ENCODE measurements at places on chromosomes 2 and 18.

DNA sequence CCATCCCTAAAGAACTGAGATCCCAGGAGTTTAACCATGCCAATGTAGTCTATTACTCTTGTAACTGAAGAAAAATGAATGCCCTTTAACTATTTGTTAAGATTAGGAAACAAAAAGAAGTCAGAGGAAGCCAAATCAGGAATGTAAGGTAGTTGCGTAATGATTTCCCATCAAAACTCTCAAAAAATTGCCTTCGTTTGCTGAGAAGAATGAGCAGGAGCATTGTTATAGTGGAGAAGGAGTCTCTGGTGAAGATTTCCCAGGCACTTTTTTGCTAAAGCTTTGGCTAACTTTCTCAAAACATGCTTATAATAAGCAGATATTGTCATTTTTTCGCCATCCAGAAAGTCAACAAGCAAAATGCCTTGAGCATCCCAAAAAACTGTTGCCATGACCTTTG lies 224.0 kb upstream of the SIX2 start:
- DNase-seq = no peak

DNA sequence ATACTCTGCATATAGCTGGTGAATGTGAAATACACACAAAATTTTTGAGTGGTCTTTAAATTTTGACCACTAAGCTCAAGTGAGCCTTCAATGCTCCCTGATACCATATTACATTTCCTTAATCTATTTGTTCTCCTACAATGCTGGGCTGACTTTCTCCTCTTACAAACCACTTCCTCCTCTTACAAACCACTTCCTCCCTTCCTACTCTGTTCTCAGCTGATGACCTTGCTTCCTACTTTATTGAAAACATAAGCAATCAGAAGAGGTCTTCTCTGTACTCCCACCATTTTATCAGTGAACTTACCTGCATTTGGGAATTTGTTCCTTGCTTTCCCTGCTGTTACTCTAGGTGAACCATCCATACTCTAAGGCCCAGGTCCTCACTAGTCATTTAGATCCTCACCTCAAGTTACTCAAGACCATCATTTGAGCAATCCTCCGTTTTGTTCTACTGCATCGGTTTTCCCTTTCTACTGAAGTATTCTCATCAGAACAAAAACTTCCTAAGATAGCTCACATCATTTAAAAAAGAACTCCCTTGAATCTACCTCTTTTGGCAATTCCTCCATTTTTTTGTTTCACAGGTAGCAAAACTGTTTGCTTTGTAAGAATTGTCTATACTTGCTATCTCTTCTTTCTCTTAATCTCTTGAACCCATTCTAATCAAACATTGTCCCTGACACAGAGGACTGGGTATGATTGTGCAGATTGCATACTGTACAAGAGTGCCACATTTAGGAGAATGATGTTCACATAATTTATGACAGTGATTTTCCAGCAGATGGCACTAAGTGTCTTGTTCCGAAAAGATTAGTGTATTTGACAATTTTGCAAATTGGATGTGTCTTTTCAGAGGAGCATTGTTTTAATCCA lies 96.5 kb downstream of the EPB41L5 start:
- DNase-seq = no peak

GRCh38 chr2:216870508-216871332 lies 10.9 kb upstream of the TNP1 start:
- no peak for DNase-seq

DNA sequence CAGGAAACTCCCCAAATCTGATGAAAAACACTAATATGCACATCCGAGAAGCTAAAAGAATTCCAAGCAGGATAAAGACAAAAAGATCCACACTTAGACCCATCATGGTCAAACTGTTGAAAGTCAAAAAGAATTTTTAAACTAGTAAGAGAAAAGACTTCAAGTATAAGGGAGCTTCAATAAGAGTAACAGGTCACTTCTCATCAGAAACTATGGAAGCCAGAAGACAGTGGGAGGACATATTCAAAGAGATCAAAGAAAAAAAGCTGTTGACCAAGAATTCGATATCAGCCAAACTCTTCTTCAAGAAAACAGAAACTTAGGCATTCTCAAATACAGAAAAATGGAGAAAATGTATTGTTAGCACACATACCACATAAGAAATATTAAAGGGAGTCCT lies 50.4 kb downstream of the ZC3H8 start:
- DNase-seq = no peak

DNA sequence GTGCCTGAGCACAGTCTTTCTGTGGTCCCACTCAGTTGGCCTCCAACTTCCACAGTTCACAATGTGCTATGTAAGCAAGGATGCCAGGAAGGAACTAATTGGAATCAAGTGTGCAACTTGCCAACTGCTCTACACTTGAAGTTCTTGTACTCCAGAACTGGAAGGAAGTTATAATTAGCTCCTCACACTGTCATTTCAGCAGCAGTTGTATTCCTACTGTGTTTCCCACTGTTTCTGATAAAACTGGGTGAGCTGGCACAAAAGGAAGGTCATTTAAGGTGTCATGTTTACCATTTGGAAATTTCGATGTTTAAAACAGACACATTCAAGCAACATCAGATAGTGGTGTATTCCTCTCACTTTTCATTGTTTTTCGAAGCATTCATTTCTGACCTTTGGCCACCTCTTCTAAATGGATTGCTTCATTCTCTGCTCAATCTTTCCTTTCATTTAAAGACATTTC lies 84.2 kb downstream of the ANTXR1 start:
- DNase-seq = no peak

- DNase-seq = peak; percentile 87
These were observed at the start of gene ALS2 for GRCh38 chr2:201780674-201781493. ALS2 (minus strand) TSS chr2:201780933; CDS start chr2:201768885, 12,048 bp downstream.

DNA sequence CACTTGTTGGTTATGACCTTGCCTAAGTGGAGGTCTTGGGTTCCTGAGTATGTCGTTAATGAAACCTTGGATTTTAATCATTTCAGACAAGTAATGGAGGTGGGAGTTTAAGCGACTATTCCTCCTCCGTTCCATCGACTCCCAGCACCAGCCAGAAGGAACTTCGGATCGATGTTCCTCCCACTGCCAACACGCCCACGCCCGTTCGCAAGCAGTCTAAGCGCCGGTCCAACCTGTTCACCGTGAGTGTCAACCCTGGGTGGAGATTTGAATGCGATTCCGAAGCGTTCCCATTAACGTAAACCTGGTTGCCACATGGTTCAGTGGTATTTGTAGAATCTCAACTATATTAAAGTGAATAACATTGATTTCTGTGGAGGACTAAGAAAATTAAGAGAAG lies 305.4 kb downstream of the AGAP1 start:
- DNase-seq = no peak

- no peak for DNase-seq
These were observed 116.9 kb downstream of the PHLPP1 start for GRCh38 chr18:62832282-62832681.

DNA sequence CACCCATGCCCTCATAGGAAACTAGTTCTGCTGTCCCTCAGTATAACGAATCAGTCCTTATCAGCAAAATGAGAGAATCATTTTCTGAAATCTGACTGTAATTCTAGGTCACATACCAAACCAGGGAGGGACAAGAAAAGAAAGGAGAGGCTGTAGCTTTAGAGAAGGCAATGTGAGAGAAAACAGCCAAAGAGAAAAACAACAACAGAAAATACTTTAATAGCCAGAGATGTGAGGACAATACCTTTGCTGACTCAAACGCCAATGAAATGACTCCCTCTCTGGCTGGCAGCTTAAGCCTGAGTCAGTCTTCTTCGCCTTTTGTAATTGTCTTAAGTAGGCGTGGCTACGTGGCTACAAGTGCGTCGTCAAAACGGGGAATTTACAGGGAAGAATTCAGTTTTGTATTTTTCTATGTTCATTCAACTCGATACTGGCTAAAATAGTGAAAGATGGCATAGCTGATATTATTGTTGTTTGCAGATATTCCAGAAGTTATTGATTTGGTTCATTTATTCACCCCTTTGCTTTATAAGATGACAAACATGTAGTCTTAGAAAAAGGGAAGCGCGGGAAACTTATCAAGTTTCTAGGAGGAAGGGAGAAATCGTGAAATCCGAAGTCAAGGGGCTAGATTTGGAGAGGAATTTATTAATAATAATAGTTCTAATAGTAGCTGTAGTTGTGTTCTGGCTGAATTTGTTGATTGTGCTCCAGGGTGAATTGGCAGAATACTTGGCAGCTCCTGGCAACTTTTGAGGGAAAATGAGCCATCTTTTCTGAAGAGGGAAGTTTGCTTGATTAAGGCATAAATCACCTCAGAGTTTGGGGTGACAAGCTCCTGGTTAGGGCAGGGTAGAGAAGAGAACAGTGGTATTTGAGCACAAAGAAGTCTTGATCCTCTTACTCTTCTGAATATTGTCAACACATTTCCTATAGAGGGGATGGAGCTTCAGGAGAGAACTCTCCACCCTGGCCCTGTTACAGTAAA lies at the start of gene IL1A:
Gene IL1A (minus strand): TSS at position 295 of the 991 bp plus-strand sequence. CDS start 723 bp downstream, outside the sequence.
- no peak for DNase-seq

GRCh38 chr18:8928847-8929780 lies 173.4 kb upstream of the NDUFV2 start:
- no peak for DNase-seq

- DNase-seq = peak; percentile 42
These were observed 169.4 kb downstream of the THADA start for GRCh38 chr2:43426305-43427031.

DNA sequence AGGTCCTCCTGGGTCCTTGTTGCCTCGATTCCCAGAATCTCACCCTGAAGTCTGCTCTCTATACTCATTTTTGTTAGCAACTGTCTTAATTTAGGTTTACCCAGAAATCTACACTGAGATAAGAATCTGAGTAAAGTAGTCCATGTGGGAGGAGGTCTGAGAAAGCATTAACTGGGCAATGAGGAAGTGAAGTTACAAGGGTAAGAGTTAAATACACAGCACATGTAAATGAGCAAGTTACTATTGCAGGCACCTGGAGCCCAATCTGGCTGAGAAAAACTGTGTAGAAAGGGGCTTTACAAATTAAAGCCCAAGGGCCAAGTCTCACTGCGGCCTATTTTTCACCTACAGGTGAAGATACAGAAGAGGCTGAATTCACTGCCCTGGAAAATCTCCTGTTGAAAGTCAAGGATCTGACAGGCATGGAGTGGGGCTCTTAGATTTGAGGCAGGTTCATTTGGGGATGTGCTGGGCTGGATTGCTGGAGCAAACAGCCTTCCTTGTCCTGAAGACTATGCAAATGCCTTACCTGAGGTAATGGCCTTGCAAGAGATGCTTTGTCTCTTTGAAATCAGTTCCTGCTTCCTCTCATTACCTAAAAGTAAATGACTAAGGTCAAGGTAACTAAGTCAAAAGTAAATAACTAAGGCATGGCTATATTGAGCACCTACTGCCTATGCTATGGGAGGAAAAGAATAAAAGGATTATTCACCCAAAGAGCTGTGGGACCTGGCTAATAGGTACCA lies 84.4 kb upstream of the DYNAP start:
- no peak for DNase-seq

GRCh38 chr2:61786876-61787275 lies 67.0 kb downstream of the FAM161A start:
- no peak for DNase-seq

GRCh38 chr2:200411831-200412230 lies 98.0 kb downstream of the KCTD18 start:
- no peak for DNase-seq

GRCh38 chr2:231523451-231524285 lies 6.6 kb downstream of the NMUR1 start:
- DNase-seq = no peak

DNA sequence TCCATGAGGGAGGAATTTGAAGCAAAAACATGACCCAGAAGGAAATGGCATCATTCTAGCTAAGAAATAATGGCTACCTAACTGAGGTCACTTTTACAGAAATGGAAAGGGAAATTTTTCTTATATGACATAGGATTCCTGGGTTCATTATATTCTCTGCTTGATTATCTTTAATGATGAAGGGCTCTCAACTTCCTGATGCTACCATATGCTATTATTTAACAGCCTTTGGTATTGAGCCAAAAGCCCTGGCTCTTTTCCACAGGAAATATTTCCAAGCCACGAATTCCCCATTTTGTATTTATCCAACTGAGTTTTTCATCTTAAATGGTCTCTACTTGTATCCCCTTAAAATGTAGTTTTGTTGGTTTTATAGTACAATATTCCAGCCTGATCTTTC lies 63.2 kb upstream of the NPAS2 start:
- no peak for DNase-seq

DNA sequence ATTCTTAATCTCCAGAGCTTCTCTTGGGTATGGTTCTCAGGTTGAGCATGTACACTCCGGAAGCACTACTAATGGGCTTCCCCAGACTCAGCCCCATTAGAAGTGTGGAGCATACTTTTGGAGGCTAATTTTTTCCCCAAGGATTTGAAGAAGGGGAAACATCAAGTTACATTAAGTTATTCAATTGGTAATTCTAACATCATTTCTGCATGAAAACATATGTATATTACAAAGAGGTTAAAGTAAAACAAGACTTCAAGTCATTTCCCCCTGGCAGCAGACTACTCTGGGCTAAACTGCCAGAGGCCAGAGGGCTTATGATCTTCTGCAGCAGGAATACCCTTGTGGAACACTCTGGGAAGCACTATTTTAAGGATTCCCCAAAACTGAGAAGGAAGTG lies 227.7 kb upstream of the STK17B start:
- no peak for DNase-seq

DNA sequence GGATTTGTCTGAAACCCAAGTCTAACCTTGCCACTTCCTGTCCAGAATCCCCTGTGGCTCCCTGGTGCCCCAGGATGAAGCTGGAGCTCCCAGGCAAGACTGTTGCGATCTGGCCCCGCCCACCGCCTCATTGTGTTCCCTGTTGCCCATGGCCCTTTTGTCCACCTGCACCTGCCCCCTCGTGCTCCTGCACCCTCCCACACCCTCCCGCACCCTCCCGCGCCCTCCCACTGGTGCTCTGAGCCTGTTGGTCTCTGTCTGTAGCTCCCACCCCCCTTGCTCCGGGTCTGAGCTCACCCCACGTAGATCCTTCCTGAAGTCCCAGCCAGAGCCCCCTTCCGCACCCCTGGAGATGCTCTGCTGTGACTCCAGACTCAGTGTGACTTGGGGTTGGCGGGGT lies 244.4 kb downstream of the ATAD2B start:
- no peak for DNase-seq

GRCh38 chr2:184137955-184138354 lies 460.4 kb upstream of the ZNF804A start:
- DNase-seq = no peak

- DNase-seq = no peak
These were observed 510.5 kb upstream of the TNP1 start for GRCh38 chr2:217370391-217370790.

GRCh38 chr2:102401456-102401855 lies 21.5 kb upstream of the IL18RAP start:
- DNase-seq = no peak

- no peak for DNase-seq
These were observed 277.7 kb upstream of the HNRNPA3 start for GRCh38 chr2:176934869-176935415.

- DNase-seq = no peak
These were observed 19.9 kb downstream of the GEMIN6 start for GRCh38 chr2:38797953-38798352.

DNA sequence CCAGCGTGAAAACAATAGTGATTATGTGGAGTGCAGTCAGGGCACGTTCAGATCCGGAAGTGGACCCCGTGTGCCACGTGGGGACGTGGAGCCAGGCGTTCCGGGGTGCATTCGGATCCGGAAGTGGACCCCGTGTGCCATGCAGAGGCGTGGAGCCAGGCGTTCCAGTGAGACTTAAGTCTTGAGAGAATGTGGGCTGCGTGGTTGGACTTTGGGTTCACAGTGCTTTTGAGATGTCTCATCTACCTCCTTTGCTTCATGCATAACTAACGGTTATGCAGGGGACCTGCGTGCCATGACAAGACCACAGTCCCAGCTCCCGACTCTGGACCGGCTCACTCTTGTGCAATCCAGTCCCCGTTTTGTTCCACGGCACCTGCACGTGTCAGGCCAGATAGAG lies 28.8 kb downstream of the CTDP1 start:
- DNase-seq = no peak

GRCh38 chr18:65753520-65753919 lies 2.7 kb downstream of the CDH7 start:
- no peak for DNase-seq
